ENCODE measurements at places on chromosomes 12 and 14.

DNA sequence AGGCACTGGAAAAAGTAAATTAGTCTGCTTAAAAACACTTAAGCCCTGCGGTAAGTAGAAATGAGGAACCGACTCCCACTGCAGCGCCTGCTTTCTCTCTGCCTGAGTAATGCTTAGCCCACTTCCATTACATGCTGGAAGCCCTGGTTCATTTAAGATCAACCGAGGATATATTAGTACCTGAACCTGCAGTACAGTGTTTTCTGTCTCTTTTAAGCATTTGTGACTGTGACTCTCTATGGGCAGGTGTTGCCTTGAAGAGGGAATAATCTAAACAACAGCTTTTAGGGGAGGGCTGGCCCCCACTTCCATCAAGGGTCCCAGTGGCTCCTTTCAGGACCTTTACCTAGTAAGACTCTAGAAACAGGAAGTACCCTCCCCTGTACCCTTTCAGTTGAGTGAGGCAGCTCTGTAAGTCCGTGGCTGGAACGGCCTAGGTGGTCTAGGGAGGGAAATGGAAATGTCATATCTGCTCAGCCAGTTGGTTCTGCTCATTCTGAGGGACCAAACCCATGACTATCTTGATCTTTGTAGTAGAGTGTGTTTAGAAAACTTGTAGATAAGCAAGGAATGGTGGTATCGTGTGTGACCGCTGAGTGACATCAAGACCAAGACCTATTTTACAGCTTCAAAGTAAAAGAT is 56.2 kb downstream of the FNTB start:
- DNase-seq = no peak

- no peak for DNase-seq
These were observed 5.1 kb downstream of the RESF1 start for GRCh38 chr12:31964280-31964679.

DNA sequence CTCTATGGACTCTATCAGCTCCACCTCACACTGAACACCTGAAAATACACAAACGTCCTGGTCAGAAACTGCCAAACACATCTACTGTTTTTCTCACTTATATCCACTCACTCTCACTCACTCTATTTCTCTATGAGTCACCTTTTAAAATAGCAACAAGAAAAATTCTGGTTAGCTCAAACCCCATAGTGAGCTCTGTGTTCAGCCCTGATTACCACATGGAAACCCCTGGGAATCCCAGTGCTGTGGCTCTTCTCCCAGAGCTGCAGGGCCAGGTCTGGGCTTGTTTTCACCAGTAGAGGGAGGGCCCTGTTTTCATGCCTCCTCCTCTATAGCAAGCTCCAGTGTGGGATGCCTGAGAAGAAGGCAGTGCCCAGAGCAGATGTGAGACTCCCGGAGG is 1126.1 kb downstream of the TMEM121 start:
- DNase-seq = no peak

- DNase-seq = no peak
These were observed 92.4 kb upstream of the TMEM260 start for GRCh38 chr14:56487090-56487667.

DNA sequence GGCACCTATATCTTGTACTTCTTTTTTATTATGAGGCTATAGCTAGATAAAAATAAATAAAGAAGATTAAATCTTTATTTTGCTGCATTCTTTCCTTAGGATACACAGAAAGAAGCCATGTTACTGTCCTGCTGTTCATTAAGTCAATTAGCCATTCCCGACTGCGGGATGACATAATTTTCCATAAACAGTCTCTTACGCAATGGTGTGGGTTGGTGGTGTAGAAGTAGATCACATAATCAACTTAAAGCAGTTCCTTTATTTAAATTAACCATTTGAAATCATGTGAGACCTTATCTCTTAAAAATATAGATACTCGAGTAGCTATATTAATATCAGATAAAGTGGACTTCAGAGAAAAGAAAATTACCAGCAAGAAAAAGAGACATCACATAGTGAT is 40.2 kb downstream of the TAOK3 start:
- DNase-seq = no peak

DNA sequence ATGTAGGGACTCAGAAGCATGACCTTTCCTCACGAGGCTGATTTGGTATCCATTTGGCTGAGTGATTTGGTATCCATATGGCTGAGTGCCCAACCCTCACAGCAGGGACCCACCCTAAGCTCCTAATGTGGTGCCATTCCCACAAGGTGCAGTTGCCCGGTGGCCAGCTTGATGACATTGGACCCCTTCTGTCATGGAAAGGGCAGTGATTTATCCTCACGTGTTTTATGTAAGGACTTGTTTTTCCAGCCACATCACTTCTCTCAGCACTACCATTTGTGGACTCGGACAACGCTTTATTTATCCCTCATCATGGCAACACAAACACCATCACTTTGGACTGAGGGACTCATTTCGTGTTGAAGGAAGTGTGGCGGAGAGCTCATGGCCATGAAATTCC is 8.5 kb upstream of the CDC42BPB start:
- no peak for DNase-seq

Measured in activated CD4-positive, CD25-positive, alpha-beta regulatory T cell treated with anti-CD3 and anti-CD28 coated beads, Interleukin-2, amount 50 U/mL, for 72 hours (primary cell).